ENCODE measurements at places on chromosomes 7 and 10.

GRCh38 chr10:30775779-30776591 lies 146.4 kb upstream of the LYZL2 start:
- no peak for DNase-seq

GRCh38 chr7:80699721-80700256 lies 61.3 kb downstream of the CD36 start:
- DNase-seq, result no peak

DNA sequence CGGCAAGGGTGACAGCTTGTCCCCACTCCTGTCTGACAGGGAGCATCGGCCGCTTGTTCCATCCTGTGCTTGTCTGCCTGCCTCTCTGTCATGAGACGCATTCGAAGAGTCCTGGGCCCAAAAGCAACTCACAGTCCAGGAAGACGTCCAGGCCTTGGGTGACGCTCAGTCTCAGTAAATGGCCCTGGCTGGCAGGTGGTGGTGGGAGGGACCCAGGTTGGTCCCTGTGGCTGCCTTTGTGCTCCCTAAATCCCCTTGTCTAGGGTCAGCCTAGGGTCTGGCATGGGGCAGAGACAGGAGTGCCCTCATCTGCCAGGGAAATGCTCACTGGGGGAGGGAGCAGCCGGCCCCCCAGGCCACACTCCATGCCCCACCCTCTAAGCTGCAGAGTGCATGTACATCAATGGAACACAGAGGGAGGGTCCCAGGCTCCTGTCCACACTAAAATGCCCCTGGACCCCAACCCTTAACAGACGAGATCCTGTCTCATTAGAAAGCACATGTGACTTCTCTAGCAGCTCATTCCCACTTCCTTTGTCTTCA lies 295.2 kb upstream of the ZNF32 start:
- DNase-seq, result no peak

GRCh38 chr7:135858379-135858778 lies 109.8 kb upstream of the FAM180A start:
- DNase-seq, result no peak

- no peak for DNase-seq
Observed at GRCh38 chr10:110600487-110601101, 33.1 kb downstream of the SMC3 start.

Measured in GM13976 (cell line).